ENCODE measurements at places on chromosomes 16 and 17.

GRCh38 chr16:69436896-69437295 is 12.5 kb downstream of the CYB5B start:
- DNase-seq = no peak

- no peak for DNase-seq
Observed at GRCh38 chr17:78127239-78127887, 1.2 kb downstream of the TMC6 start.

DNA sequence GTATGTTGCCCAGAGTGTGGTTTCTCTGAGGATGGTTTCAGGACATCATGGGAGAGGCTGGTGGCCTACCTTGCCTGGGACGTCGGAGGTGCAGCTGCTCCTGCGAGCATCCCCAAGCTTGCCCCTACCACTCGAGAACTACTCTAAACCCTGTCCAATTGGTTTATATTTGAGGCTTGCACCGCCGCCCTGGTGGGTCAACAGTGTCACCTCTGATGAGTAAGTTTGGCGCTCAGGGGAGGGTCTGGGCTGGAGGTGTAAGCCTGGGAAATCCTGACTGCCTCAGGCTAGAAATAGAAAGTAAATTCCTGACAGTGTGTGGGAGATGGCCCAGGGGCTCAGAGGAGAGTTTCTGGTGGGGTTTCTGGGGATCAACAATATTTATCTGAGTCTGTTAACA is 48.2 kb downstream of the CCDC42 start:
- DNase-seq = no peak

GRCh38 chr16:67779256-67780014 is 26.9 kb downstream of the RANBP10 start:
- DNase-seq = no peak

GRCh38 chr16:24002619-24003018 is 166.8 kb downstream of the PRKCB start:
- DNase-seq = no peak

- no peak for DNase-seq
Observed at GRCh38 chr17:40290629-40291280, 3.1 kb downstream of the CDC6 start.

GRCh38 chr16:89482150-89482816 is 8.1 kb downstream of the ANKRD11 start:
- no peak for DNase-seq

DNA sequence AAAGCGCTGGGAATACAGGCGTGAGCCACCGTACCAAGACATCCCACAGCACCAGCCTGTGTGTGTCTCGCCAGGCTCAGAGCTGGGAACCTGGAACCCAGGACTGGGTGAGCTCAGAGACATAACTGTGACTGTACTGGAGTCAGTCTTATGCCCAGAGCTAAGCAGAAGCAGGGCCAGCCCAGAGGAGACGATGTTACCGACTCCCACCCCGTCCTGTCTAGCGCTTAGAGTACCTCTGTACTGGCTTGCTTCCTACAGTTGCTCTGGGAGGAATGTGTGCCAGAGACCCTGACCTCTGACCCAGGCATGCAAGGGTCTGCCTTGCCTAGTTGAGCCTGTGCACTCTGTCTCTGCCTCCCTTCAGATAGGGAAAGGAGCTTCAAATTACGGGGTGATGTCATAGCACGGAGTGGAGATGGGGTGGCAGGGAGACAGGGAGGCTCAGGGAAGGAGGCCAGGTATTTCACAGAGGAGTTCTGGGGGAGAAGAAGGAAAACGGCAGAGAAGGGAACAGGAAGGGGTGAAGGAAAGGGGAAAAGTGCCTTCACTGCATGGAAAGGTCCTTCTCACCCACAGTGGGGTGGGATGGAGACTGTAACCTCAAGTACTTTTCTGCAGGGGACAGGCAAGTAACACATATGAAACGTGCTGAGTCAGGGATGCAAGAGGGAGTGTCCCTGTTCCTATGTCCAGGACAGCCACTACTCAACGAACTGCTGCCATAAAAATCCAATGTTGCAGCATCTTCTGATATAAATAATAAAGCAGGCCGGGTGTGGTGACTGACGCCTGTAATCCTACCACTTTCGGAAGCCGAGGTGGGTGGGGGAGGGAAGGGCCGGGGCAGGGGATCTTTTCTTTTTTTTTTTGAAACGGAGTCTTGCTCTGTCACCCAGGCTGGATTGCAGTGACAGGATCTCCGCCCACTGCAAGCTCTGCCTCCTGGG is 5.8 kb upstream of the ARMC5 start:
- DNase-seq = no peak

- no peak for DNase-seq
Observed at GRCh38 chr16:56639045-56639444, 579 bp downstream of the MT1A start.

DNA sequence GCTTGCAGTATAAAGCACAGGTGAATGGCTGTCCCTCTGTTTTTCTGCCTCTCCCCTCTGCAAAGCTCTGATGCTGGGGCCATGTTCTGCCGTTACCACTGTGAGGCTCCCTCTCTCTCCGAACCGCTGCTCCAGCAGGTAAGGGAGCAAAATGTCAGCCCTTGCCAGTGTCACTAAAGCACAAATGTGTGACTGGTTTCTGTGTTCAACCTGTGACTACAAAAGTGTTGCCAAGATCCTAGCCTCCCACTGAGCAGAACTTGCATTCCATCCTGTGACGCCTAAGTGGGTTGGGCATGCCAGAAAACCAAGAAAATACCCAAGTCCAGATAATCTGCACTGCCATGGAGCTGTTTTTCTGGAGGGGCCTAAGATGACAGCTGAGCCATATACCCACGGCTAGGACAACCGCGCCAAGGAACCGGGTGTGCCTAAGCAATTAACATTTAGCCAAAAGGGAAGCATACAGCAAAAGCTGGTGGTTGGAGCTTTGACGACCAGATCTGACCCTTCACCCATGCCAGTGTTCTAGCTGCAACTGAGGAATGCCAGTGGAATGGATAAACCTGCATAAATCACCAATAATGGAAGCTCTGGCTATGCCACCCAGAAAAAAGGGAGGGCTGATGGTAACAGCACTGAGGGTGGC is 35.0 kb downstream of the PSME3IP1 start:
- no peak for DNase-seq

DNA sequence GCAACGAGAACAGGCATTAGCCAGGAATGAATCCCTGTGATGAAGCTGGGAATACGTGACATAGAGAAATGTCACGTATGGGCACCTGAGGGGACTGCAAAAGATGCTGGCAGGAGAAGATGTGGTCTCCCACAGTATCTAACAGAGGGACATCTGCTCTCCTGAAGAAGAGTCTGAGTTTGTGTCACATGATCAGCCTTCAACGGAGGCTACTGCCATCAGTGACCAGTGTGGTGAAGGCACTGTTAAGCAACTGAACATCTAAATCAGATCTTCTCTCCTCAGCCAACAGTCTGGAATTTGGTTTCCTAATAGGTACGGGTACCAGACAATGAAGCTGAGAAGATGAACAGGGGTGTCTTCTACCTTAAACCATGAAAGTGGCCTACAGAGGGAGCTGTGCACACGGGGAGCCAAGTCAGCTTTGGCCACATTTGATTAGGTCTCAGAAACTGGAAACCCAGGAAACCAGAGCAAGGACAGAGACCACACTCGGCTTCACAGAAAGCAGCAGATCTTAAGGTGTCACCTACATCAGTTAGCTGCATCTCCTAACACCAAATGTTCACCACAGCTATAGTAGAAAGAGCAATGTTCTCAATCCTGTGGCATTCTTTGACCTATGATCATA is 41.8 kb downstream of the BRD7 start:
- peak; percentile 44 for DNase-seq

DNA sequence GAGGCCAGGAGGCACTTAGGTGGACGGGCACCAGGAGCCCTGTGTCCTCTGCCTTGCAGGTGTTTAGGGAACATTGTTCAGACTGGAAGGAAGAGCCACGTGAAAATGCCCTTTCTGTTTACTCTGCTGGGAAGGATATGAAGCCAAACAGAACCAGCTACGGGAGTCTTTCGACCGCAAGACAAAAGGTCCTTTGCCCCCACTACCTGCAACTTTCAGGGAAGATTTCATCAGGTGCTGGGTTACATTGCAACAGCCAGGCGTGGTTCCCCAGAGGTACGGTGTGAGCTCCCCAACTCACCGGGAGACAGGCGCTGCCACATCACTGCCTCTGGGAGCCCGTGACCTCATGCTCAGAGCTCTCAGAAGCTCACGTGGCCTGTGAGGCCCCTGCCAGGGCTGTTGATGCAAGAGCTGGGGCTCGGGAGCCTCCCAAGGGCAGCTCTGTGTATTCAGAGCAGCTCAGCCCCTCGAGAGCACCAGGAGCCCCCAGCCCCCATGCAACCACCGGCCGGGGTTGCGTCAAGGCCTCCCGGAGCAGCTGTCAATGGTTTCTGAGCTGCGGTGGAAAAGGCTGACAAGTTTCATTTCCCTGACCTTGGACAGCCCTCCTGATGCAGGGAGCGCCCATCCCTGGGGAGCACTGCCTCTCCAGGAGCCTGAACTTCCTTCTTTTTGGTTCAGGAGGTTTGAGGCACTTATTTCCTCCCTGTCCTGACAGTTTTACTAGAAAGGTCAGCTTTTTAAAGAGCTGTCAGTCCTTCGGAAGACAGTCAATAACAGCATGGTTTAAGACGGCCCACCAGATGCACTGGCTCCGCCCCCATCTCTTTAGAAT is 42.1 kb downstream of the TBC1D16 start:
- no peak for DNase-seq

DNA sequence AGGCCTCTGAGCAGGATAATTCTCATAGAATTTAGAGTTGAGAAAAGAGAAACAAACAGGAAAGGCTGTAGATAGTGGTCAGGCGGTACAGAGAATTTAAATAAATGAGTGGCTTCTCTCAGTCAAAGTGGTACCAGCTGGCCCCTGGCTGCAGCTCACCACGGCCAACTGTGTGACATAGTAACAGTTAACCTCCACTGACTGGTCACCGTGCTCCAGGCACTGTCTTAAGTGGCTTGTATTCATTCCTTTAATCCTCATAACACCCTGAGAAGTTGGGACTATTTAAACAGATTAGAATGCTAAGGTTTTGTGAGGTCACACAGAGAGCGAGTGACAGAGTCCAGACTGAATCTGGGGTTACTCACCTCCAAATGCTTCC is 108.9 kb downstream of the GNAO1 start:
- no peak for DNase-seq

DNA sequence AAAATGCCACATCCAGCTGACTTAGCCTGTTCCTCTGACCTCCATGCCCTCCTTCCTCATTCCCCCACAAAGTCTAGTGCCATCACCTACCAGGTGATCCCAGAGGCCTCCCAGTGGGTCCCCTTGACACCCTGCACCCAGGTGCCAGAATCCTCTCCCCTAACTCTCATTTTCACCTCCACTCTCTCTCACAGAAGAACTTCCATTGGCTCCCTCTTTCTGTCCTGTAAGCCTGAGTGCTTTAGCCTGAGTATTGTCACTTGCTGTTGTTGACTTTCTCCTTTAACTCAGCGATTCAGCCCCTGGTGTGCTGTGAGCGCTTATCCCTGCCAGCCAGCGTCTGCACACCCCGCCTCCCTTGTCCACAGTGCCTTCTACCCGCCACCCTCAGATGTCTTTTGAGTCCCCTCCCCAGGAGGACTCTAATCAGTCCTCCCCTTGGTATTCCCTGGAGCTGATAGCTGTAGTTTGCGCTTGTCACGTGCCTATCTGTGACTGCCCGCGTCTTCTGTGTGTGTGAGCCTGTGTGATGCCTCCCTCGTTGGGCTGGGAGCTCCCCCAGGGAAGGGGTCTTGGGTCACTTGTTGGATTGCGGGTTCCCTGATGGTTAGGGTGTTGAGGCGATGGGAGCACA is 31.9 kb downstream of the ARHGAP23 start:
- no peak for DNase-seq

DNA sequence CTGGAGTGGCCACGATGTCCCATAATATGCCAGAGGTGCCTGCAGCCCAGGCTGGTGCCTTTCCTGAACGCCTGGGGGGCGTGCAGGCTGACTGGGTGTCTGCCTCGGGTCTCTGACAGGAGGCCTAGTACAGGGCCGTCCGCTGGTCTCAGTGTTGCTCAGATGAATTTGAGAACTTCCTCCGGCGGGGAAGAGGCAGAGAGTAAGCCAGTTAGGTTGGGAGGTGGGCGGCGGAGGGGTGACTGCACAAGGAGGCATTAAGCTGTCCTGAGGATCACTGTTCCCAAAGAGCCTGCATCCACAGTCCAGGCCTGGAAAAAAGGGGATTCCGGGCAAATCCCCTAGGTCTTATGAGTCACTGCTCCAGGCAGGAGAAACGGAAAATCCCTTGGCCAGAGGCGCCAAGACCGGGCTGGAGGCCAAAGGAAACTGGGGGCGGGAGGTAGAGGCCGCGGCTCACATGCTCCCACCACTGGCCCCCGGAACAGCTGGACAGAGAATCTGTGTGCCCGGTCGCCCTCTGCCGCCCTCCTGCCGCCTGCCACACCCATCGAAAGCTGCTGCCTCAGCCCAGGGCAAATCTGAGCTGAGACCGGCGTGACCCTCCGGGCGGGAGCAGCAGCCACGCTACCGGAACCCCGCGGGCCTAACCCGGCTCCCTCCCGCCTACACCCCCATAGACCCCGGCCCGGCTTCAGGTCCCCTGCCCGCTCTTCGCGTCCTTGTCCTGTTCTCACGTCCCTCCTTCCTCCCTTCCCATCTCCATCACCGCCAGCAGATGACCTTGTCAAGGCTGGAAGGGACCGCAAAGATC is 1.2 kb downstream of the TRIM47 start:
- no peak for DNase-seq

- no peak for DNase-seq
Observed at GRCh38 chr17:49344914-49345313, 17.1 kb downstream of the ZNF652 start.

- DNase-seq = peak; percentile 76
Observed at GRCh38 chr17:82051776-82052637, at the start of the genes GPS1 and RFNG. Gene GPS1, plus strand, starts transcription at chr17:82051898. Its CDS starts 34 bp downstream, at chr17:82051932. Gene RFNG, minus strand, starts transcription at chr17:82051811. Its CDS starts 45 bp downstream, at chr17:82051766.
